ENCODE measurements at places on chromosomes 13 and 19.

DNA sequence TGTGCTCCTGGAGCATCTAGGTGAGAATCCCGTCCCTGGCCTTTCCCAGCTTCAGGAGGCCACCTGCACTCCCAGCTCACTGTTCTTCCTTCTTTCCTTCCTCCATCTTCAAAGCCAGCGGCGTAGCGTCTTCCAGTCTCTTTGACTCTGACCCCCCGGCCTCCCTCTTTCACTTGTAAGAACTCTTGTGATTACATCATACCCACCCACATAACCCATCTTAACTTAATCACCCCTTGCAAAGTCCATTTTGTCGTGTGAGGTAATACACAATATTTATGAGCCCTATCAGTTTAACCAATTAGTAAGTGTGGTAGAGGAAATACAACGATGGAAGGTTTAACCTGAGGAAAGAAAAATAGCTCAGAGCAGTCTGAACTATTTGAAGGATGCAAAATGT lies 4.6 kb upstream of the CDC16 start:
- no peak for DNase-seq

GRCh38 chr13:90068658-90069057 lies 1278.8 kb upstream of the MIR17HG start:
- DNase-seq, result no peak

- no peak for DNase-seq
Measured at GRCh38 chr19:2770055-2771013, 12.7 kb downstream of the SGTA start.

DNA sequence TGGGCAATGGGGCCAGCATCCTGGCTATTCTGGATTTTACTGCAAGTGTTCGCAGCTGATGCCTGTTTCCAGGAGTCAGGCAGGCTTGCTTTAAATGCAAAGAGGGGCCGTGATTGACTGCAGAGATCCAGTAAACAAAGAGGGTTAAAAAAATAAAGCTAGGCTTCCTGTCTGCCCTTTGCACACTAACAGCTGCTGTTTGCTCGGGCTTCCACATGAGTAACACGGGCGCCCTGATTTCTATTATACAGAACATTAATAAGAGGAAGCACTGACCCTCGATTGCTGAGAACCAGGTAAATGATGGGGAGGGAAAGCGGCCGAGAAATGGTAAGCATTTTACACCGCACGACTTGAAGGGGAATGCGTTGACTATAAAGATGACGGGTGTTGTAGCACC lies 254.2 kb upstream of the ZNF507 start:
- DNase-seq, result no peak

All from activated effector memory CD4-positive, alpha-beta T cell treated with anti-CD3 and anti-CD28 coated beads, Interleukin-2, amount 50 U/mL, for 16 hours (primary cell).